ENCODE measurements at places on chromosomes 5 and 9.

- no peak for DNase-seq
Measured at GRCh38 chr5:95725071-95725820, 5.9 kb upstream of the RHOBTB3 start.

GRCh38 chr9:35549441-35549840 lies 55.6 kb upstream of the TESK1 start:
- DNase-seq: peak; percentile 32

DNA sequence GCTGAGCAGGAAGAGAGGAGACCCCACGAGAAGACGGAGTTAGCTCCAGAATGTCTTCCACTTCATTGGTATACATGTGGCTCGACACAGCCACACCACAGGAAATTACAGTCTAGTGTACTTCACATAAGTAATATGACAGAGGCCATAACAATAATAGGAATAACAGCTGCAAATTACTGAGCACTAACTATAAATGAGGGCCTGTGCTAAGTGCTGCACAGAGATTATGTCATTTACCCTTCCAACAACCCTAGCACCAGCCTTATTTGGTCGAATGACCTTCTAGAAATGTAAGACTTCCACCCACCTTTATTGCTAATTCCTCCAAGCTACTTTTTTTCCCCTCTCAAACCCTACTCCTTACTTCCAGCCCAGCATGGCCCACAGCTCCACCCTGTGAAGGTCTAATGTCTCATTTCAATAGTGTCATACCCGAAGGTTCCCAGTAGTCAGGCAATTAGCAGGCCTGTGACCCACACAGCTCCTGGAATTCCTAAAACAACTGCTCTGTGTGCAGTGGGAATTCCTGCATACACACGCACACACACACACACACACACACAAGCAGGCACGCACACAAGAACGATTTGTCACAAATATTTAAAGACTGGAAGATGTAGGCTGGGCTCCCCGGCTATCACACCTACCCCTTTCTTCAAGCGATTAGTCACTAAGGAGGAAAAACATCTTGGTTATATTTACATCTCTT lies 134.5 kb downstream of the FRMD3 start:
- peak; percentile 76 for DNase-seq

DNA sequence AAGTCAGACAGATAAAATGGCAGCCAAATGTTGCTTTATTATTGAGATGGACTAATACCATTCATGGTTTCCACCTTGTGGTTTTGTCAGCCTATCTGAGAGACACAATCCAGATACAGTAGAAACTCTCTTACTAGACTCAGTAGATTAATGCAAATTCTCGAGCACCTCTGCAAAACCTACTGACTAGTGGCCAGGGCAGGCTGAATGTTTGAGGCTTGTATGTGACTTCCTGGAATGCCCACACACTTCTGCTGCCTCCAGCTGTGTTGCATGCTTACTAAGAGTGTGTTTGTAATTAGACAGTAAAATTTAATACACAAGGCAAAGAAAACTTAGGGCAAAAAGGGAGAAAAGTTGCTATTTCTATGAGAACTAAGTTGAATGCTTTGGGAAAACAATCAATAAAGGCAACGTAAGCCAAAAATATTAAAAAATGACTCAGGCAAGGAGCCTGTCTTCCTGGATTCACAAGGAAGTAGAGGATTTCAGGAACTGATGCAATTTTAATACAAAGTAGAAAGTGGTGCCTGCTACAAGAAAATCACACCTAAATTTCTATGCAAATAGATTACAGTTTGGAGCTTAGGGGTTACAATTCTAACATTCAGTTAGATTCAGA lies 30.2 kb upstream of the CCNG1 start:
- DNase-seq: peak; percentile 49

GRCh38 chr9:108052431-108053080 lies 563.0 kb upstream of the KLF4 start:
- peak; percentile 26 for DNase-seq

GRCh38 chr5:147406636-147407035 lies 103.2 kb downstream of the DPYSL3 start:
- no peak for DNase-seq

GRCh38 chr5:114504560-114504959 lies 142.7 kb downstream of the KCNN2 start:
- DNase-seq: no peak

DNA sequence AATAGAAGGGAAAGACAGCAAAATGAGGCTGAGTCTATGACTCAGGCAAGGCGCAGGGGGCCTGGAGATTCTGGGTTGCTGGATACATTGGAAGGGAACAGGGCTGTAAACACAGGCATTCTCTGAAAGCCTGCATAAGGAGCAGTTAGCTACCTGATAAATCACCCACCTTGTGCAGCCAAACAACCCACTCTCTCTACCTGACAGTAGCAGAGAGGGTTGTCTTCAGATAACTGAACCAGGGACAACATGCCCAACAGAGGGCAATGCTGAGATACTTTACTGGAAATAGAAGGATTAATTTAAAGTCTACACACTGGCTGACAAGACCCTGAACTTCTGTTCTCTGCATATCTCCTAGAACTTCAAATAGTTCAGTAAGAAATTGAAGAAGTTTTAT lies 161.6 kb downstream of the KCTD16 start:
- no peak for DNase-seq

Data from kidney tubule cell (primary cell).